Glutamatergic neuron (in vitro differentiated cells): ENCODE measurements at places on chromosomes 11 and 22. TPM values are rescaled to one million over a fixed set of nuclear protein-coding genes. Genes with fewer than 3 reads are reported as not detected.

Gene GAL3ST3
- total RNA-seq, result 2.4 TPM

Gene OR51A7
- not detected for total RNA-seq

Gene TEX12
- not detected for total RNA-seq

Gene CCDC15
- total RNA-seq, result 2.8 TPM

Gene JRKL
- 7.8 TPM for total RNA-seq

Gene TREH
- not detected for total RNA-seq

Gene FOLR2
- not detected for total RNA-seq

Gene DGCR6
- total RNA-seq, result 11.7 TPM

Gene OR8D1
- total RNA-seq, result not detected

Gene C11orf91
- not detected for total RNA-seq

Gene CDC42BPG
- 2.3 TPM for total RNA-seq

Gene TCN2
- total RNA-seq, result 4.1 TPM

Gene C11orf52
- not detected for total RNA-seq

Gene MCAT
- total RNA-seq, result 12.7 TPM

Gene SYT8
- not detected for total RNA-seq

Gene OR4A16
- total RNA-seq, result not detected

Gene AQP11
- 2.0 TPM for total RNA-seq

Gene TRIM22
- 5.0 TPM for total RNA-seq

Gene PITPNB
- 66.6 TPM for total RNA-seq

Gene DCHS1
- total RNA-seq, result 91.5 TPM

Gene NCAPD3
- total RNA-seq, result 20.3 TPM

Gene PHOX2A
- 12.0 TPM for total RNA-seq

Gene ARHGAP20
- not detected for total RNA-seq

Gene HTR3A
- total RNA-seq, result 14.5 TPM

Gene OR52H1
- not detected for total RNA-seq

Gene SLC22A25
- not detected for total RNA-seq

Gene HPS5
- total RNA-seq, result 17.9 TPM

Gene EMID1
- total RNA-seq, result 0.76 TPM
